CD4-positive, alpha-beta T cell treated with Interleukin-2 at 100 ng/mL for 4 hours (primary cell): ENCODE measurements at places on chromosomes 16 and 17.

DNA sequence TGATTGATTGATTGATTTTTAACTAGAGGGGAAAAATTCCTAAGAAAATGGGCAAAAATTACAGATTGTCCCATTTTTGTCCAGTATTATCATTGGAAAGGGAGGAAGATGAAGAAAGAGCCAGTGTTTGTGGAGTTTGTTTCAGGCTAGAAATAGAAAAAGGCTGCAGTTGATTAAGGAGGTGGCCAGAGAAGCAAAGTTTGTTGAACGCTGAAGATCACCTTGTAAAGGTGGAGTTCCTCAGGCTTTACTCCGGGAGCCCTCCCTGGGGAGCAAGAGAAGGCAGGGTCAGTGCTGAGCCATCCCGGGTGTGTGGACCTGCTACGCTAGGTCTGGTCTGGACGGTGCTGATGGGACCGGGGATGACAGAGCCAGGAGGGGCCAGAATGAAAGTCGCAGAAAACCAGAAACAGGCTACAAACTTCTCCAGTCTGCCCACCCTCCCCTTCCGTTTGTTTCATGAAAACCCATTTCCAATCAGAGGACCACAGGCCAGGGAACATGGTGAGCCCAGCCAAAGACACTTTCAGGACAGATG lies 222.6 kb upstream of the FOXF1 start:
- DNase-seq = no peak

DNA sequence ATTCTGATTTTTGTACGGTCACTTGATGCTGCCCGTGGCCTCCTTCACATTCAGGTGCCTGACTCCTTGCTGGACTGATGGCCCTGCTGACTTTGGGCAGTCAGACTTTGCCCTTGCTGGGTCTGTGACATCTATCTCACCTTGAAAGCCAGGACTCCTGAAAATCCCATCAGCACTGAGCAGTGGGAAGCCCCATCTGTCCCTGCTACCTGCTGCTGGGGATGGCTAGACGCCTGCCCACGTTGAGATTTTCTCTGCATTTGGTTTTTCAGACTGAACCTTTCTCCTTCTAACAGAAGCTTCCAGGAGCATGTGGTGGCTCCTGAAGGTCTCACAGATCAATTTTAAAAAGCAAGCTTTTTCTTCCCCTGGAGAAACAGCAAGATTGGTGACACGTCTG lies 10.2 kb upstream of the ZNF18 start:
- DNase-seq = no peak

GRCh38 chr16:21628121-21628726 lies 24.2 kb downstream of the IGSF6 start:
- DNase-seq = no peak

GRCh38 chr16:2692948-2693651 lies 10.8 kb downstream of the KCTD5 start:
- DNase-seq = no peak

- DNase-seq = no peak
These were observed 205.7 kb upstream of the CPHXL start for GRCh38 chr16:75931970-75932369.

- no peak for DNase-seq
These were observed 12.1 kb upstream of the TMEM92 start for GRCh38 chr17:50262001-50262794.

GRCh38 chr17:11369575-11369974 lies 128.6 kb downstream of the SHISA6 start:
- DNase-seq = no peak

GRCh38 chr17:80822700-80823410 lies 168.8 kb upstream of the CHMP6 start:
- DNase-seq = no peak

GRCh38 chr16:72561-73548 lies at the start of gene RHBDF1:
RHBDF1 (minus strand) TSS chr16:72631; CDS start chr16:65015, 7,616 bp downstream.
- DNase-seq = no peak

DNA sequence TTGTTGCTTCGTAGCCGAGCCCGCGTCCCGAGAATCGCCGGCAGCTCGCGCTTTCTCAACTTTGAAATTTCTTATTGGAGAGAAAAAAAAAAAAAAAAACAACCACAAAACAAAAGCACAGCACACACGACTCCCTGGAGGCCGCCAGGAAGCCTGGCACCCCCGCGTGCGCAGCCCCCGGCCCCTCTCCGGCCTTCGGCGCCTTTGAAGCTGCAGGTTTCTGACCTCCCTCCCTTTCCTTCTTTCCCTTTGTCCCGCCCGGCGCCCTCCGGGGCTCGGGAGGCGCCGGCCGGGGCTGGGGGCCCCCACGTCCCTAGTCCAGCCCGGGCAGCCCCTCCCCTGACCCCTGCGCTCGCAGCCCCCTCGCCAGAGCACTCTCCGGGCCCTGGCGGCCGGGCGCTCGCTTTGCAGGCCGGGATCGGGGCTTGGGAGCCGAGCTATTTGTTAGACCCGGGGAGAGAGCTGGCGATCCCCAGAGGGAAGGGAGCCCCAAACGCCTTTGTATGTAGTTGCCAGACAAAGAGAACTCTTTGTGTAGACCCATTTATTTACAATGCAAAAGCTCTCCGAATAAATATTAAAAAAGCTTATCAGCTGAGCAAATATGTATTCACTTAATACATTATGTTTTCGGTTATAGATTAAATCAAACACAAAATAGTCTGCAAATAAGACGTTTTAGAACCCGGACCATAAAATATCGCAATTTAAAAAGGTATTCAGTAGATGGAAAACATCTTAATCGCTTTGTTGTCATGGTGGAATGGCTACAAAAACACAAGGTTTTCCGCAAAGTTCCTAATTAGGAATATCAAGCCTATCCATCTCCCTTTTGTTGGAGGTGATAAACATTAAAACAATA lies 2.3 kb downstream of the BAHCC1 start:
- no peak for DNase-seq

DNA sequence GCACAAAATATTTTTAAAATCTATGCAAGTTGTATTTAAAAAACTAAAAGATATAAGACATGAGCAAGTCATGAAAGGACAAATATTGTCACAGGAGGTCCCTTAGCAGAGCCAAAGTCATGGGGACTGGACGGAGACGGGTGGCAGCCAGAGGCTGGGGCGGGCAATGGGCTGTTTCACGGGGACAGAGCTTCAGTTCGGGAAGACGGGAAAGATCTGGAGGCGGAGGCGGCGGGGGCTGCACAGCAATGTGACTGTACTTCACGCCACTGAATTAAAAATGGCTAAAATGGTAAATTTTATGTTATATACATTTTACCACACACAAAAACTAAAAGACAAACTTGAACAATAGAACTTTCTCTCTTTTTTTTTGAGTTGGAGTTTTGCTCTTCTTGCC lies 60.0 kb upstream of the METRNL start:
- no peak for DNase-seq

DNA sequence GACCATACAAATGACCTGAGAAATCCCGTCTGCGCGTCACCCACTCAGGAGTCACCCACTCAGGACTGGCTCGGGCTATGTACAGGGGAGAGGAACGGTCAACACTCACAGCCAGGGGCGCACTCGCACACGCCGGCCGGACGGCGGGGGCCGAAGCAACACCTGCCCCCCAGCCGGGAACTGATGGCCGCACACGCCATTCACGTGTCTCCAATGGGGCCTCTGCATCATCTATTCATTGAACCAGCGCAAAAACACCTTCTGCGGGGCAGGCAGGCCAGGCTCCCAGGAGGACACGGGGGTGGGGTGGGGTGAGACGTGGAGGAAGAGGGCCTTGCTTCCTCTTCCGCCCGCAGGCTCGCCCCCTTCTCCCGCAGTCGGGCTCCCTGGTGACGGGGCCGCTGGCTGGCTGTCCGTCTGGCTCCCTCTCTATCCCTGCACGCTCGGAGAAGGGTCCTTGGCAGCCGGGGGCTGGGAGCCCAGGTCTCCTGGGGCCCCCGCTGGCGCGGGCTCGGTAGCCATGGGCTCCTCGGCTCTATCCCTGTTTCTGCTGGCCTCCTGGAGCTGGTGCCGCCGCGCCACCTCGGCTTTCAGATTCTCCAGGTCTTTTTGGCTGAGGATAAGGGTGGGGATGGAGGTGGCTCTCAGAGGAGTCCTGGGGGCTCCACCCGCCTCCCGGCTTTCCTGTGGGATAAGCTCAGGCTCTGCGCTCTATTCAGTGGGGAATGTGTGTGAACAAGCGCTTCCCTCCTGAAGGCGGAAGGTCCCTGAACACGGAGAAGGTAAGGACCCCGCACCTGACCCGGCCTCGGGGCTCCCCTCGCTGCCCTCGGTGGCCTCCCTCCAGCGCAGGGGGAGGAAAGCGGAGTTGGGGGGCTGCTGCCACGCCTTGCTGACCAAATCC lies 21.1 kb downstream of the CLUH start:
- DNase-seq = no peak

DNA sequence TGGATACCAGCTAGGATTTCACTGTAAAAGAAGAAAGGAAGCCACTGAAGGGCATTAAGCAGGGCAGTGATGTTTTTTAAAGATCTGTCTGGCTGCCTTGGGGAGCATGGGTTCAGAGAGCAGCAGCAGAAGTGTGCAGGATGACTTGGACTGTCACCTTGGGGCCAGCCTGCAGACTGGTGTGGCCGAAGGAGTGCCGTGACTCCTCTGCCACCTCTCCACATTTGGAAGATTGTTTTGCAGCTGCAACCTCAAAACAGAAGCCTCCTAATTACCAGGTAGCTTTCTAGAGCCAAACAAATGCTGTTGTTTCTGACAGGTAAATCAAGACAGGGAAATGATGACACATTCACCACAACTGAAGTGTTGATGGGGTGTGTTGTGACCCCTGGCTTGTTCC lies 681.4 kb downstream of the WWOX start:
- DNase-seq = no peak

GRCh38 chr17:36036235-36036634 lies 18.5 kb upstream of the CCL23 start:
- DNase-seq = no peak

DNA sequence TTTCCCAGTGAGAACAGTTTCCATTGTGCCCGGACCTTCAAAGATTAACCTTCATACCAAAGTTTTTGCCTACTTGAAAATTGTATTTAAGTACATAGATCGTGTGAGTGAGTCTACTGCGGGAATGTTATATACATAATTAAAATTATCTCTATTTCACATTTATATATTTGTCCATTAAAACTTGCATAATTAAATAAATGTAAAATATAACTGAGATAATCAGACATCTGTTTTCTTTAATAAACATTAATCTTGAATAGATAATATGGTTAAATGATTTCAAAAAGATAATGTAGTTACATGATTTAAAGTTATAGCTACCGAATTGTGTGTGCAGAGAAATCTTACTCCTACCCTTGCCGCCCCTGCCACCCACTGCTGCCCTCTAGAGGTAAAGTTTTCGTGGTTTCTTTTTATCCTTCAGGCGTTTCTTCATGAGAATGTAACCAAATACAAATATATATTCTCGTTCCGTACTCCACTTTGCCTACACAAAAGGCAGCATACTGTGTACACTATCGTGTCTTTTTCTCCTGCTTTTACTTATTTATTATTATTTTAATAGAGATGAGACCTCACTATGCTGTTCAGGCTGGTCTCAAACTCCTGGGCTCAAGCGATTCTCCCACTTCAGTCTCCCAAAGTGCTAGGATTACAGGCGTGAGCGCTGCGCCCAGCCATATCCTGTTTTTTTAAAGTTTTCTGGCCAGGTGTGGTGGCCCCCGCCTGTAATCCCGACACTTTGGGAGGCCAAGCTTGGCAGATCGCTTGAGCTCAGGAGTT lies 35.6 kb downstream of the RPA1 start:
- peak; percentile 79 for DNase-seq

- no peak for DNase-seq
These were observed 212.2 kb downstream of the SEC14L1 start for GRCh38 chr17:77352996-77353395.

DNA sequence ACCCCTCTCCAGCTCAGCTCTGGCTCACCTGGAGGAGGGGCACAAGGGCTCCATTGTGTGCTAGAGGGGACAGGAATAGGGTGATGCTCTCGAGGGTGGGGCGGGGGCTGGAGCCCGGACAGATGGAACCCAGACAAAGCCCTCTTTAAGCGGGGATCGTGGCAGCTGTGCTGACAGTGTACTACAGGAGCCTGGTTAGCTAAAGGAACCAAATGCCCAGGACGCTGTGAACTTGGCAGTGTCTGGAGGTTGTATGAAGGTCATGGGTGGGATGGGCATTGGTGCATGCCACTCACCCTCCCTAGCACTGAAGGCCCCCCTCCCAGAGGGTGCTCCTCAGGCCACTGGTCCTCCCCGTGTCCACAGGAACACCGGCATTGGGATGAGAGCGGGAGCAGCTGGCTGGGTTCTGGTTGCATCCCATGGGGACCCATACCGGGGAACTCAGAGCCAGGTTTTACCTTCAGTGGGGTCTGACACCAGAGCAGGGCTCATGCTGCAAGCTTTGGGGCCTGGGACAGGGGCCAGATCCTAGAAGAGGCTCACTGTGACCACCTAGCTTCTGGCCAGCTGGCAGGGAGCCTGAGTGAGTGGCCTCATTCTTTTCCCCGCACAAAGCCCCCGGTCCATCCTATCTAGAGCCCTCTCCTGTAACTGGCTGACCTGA lies 11.9 kb downstream of the KIF19 start:
- DNase-seq = no peak

DNA sequence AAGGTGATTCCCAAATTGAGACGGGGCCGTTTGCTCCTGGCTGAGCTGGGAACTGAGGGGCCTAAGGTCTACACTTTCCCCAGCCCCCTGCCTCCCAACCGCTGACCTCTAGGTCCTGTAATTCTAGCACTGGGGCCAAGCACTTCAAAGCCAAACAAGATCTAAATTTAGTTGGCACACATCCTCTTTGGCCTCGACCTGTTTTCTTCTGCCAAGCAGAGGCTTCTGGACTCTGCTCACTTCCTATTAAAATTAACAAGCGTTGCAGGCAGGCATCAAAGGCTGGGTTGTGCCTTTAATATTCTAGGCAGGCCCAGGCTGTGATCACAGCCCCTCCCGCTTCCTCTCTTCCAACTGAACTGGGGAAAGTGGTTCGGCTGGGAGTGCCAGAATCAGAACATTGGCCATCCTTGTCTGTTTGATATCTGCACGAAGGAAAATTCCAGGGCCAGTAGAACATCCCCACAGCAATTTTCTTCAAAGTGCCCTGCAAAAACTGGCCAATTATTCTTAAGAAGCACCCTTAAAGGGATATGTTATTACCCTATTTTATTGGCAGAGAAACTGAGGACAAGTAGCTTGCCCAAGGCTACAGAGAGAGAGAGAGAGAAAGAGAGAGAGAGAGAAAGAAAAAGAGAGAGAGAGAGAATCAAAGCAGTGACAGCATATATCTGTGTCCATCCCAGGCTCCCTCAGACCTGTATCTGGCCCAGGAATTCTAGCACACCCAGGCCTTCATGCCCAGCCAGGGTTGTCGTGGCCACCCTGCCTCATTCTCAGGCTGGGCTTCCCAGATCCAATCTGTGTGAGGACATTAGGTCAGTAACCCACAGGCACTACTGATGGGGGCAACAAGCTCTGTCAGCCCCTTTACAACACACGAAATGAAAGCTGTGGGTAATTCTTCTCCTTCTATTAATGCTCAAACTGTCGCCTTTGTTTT lies 12.8 kb upstream of the MT4 start:
- DNase-seq = no peak

- peak; percentile 35 for DNase-seq
These were observed 544 bp upstream of the EVI2A start for GRCh38 chr17:31321966-31322365.
